Lower leg skin (tissue), 4 donors: ENCODE measurements at places on chromosomes 5 and 9. TPM values are rescaled to one million over a fixed set of nuclear protein-coding genes. Genes with fewer than 3 reads are reported as not detected.
A peak's percentile ranks its signal among the peaks of the same experiment; 100 is the strongest.

Gene TMED7
- total RNA-seq = 33.5 TPM

Gene MEF2C
- total RNA-seq = 10.0 TPM

Gene PCDHB16
- 1.1 TPM for total RNA-seq

Gene PCDHB4
- total RNA-seq = 1.6 TPM

Gene FGFR4
- 0.13 TPM for total RNA-seq

Gene GCNT1
- total RNA-seq = 4.0 TPM

Gene FOCAD
- 13.9 TPM for total RNA-seq

- no peak for DNase-seq
Observed at GRCh38 chr5:149410071-149410470, 31.0 kb upstream of the IL17B start.

GRCh38 chr9:92717201-92718085, 47.2 kb downstream of the BICD2 start:
- peak; percentile 84 for DNase-seq

- DNase-seq = no peak
Observed at GRCh38 chr9:124185413-124185812, 72.3 kb upstream of the NEK6 start.

GRCh38 chr9:70195456-70195855, 63.3 kb upstream of the SMC5 start:
- no peak for DNase-seq

DNA sequence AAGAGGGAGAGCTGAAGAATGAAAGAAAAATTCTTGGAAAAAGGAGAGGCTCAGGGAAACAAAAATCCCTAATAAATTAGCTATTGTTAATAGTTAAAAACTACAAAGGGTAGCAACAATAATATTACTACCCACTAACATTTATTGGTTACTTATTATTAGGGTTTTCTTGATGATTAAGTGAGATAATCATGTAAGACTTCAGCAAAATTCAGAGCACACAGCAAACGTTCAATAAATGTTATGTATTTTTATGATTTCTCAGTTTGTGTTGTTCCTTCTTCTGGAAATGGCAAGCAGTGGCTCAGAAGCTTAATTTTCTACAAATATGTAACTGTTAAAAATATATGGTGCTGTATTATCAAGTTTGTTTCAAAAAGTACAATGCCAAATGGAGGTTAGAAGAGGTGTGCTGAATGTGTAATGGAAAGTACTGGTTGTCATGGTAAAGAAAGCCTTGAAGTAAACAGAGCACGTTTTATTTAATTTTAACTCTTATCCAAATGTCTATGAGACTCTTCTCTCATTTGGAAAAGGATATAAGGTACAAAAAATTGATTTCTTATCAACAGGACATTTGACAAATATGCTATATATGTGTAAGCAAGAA, 226.0 kb upstream of the ATP10B start:
- DNase-seq = no peak

GRCh38 chr5:103291606-103292005, 33.0 kb downstream of the MACIR start:
- DNase-seq = no peak

DNA sequence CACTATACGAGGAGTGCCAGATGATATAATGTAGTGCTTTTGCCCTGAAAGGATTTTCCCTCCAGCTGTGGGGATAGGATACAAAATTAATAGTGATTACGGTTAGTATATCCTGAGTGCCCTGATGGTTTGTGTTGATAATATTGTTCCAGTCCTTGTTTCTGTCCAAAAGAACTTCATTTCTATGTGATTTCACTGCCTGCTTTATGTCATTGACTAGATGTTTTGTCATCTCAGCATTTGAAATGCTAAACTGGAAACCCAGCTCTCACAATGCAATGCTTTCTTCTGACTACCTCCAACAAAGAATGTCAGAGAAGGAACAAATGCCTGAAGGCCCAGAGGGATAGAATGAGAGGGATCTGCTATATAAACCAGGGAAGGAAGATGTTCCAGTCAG, 177.8 kb downstream of the NIPBL start:
- DNase-seq = no peak

DNA sequence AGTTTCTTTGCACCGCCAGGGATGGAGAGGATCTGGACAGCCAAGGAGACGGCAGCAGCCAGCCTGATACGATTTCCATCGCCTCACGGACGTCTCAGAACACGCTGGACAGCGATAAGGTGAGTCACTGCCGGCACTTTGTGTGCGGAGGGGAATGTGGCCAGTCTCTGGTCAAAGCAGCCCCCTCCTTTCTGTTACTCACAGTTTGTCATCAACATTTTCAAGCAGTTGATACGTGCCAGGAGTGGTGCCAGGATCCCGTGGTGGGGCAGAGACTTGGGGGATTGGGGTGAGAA, 175.1 kb upstream of the OTULINL start:
- no peak for DNase-seq

DNA sequence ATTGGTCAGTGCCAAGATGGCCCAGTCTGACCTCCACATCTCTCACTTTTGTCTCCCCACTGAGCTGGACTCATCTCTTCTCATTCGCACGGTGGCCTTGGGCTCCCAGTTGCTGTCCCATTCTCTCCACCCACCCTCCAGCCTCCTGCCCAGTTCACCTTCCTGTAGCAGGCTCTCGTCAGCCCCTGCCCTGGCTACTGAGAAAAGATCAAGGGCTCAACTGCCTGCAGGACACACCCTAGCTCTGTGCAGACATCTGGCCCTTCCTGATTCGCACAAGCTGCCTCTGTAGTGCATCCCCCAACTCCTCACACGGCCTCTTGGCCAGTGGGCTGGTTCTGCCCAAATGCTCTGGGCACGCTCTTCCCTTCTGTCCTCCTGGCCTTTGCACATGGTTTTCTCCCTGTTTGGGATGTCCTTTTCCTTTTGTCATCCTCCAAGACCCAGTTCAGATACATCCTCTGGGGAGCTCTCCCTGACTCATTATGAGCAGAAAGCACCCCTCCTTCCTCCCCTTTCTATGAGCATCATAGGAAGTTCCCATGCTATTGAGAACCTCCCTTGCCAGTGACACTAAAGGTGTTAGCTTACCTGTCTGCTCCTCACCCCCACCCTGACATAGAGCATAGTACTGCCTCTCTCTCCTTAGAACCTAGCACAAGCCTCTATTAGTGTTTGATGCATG, 78.5 kb upstream of the TGFBR1 start:
- DNase-seq = no peak

GRCh38 chr5:127849891-127850290, 146.7 kb downstream of the CCDC192 start:
- DNase-seq = no peak

GRCh38 chr5:109479260-109479860, 69.6 kb upstream of the PJA2 start:
- DNase-seq = no peak

DNA sequence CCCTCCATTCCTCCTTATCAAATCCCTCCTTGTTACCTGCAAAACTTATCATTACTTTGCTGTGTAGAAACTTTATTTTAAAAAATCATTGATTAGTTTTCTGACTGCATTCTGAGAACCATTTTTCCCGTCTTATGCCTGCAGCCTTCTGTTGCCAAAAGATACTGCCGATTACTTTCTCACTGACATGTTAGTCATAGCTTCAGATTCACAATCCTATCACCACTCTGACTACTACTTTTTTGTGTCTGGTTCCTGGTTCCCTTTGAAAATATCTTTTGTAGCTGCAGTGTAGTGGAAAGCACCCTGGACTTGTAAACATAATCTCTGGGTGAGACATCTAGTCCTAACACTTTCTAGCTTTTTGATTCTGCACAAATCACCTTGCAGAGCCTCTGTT, 71.7 kb downstream of the NR2F1 start:
- DNase-seq = no peak

- DNase-seq = no peak
Observed at GRCh38 chr9:109632817-109633216, 134.7 kb upstream of the PTPN3 start.

DNA sequence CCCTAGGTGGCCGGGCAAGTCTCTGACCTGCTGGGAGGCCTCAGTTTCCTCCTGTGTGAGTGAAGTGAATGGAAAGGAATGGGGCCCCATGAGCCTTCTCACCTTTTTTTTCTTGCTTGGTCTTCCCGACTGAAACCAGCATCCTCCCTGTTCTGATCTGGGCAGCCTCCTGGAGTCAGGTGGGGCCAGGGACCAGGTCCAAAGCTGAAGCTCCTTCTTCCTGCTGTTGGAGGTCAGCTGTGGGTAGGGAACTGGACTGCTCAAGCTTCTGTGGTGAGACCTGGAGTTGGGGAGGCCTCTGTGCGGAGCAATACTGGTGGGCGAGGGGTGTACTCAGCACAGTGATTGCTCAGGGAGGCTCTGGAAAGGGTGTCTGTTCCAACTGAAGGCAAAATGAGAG, 99.7 kb downstream of the PCSK1 start:
- DNase-seq = no peak

DNA sequence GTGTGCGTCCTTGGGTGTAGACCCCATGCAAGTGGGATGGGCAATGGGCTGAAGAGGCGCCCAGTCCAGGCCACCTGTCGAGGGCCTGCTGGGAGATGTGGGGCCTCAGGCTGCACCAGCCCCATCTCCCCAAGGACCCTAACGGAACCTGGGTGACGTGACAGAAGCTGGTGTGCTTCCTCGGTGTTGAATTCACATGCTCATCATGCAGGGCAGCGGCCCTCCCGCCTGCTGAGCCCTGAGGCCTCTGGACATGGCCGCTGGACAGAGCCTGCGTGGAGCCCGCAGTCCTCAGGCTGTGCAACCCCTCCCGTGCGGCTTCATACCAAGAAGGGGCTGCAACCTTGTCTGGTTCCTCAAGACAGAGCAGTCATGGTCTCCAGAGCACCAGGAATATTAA, 26.8 kb downstream of the TERT start:
- no peak for DNase-seq

DNA sequence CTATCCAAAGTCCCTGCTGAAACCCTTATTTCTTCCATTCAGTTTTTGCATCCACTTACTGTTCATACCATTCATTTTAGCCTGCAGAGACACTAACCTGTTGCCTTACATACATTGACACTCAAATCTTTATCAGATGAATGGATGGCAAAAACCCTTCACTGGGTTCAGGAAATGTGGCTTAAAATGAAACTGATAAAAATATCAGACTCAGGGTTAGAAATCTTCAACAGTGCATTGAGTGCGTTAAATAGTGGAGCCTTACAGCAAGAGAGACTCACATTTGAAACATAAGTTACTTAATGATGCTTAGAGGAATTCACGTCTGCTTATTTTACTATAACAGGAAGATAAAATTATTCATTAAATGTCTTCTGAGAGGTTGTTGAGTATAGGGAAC, 28.0 kb upstream of the BNC2 start:
- DNase-seq = no peak

GRCh38 chr9:16312962-16313546, 557.4 kb downstream of the BNC2 start:
- no peak for DNase-seq

GRCh38 chr5:112689155-112689909, 48.4 kb upstream of the APC start:
- no peak for DNase-seq
